Suppressor macrophage (primary cell): ENCODE measurements at places on chromosomes 1 and 21.

DNA sequence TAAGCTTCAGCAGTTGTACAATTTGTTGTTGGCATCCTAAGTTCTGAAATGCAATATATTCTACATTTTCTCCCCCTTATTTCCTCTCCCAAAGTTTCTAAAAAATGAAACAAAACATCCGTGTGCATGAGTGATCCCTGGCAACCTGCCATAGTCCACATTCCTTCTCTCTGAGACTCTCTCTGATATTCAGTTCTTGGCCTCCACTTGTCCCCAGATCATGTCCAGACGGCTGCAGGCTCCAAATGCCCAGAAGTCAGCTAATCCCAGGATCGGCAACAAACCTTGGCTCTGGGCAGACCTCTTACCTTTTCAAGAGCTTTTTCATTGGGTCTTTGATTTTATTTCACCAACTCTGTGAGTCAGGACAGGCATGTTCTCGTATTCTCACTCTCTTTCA lies 187.8 kb downstream of the ETS2 start:
- no peak for DNase-seq

GRCh38 chr1:152964536-152964935 lies 5.9 kb upstream of the SPRR4 start:
- no peak for DNase-seq

DNA sequence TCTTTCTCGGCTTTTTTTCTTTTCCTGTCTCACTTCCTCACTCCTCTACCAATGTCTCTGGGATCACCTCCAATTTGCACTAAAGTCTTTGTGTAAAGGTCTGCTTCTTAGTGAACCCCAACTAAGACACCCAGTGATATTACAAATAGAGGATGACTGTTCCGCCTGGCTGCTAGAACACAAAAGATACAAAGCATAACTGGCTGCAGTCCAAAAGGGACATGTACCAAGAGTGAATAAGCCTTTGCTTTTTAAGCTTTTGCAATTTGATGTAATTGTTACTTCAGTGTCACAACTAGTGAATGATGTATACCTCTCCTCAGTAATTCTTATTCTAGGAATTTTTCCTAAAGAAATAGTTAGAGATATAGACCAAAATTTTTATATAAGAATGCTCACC lies 82.8 kb upstream of the BEND5 start:
- DNase-seq, result peak; percentile 6

- DNase-seq, result no peak
Measured at GRCh38 chr1:11792106-11792505, 13.7 kb downstream of the MTHFR start.

GRCh38 chr1:204084247-204084772 lies 11.4 kb downstream of the SOX13 start:
- no peak for DNase-seq

DNA sequence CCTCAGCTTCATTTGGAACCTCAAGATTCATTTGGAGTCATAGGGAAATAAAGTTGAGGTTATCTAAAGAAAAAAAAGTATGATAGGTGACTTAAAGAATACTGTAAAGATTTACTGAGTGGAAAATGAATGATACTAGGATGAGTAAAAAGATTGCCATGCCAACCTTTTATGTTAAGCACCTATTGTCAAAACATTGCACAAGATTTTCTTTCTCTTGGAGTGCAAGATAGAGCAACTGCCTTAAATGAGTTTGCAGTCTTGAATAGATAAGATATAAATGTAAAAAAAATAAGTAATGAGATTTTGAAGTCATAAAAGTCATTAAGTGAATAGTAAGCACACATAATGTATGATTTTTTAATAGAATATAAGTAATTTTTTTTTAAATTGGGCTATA lies 5.1 kb upstream of the ANGPTL1 start:
- DNase-seq, result no peak

DNA sequence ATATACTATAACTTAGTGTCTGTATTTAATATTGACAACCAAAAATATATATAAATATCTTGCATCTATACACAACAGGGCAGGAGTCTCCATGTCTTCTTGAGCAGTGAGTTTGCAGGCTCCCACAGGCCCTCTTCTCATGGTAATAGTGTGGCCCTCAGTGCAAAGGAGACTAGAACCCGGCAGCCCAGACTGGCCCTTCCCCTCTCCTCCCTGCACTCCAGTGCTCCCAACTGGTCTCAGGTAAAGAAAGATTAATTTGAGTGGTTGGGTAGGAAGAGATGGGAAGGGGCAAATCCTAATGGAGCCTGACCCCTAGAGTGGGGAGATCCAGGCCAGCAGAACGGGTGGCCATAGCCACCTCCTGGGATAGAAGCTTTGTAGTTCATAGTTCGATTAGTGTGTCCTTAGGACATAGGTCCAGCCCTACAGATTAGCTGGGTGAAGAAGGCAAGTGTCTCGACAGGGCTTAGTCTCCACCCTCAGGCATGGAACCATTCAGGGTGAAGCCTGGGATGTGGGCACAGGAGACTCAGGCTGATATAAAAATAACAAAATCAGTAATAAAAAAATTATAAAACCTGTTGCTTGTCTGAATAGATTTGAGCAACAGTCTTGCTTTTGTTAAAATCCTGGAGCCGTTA lies 32.3 kb downstream of the SLC2A1 start:
- DNase-seq, result no peak

- DNase-seq, result no peak
Measured at GRCh38 chr1:93000751-93001175, 39.5 kb upstream of the DIPK1A start.

DNA sequence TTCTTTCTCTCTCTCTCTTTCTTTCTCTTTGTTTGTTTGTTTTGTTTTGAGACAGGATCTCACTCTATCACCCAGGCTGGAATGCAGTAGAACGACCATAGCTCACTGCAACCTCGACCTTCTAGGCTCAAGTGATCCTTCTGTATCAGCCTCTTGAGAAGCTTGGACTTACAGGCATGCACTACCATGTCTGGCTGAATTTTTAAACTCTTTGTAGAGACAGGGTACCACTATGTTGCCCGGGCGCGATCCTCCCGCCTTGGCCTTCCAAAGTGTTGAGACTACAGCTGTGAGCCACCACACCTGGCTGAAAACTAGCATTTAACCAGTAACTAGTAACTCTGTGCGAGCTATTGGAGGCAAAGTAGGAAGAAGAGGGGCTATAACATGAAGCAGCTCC lies 325.5 kb downstream of the ZP4 start:
- DNase-seq, result no peak

GRCh38 chr1:39214021-39214713 lies 9.7 kb downstream of the MACF1 start:
- no peak for DNase-seq

GRCh38 chr1:16960560-16961296 lies 19.7 kb downstream of the MFAP2 start:
- DNase-seq, result peak; percentile 93

- DNase-seq, result peak; percentile 49
Measured at GRCh38 chr1:38872401-38873026, 634 bp downstream of the MYCBP start.

- peak; percentile 57 for DNase-seq
Measured at GRCh38 chr1:231931846-231932454, 305.4 kb downstream of the DISC1 start.

- DNase-seq, result no peak
Measured at GRCh38 chr1:158017800-158018595, 24.6 kb downstream of the KIRREL1 start.

DNA sequence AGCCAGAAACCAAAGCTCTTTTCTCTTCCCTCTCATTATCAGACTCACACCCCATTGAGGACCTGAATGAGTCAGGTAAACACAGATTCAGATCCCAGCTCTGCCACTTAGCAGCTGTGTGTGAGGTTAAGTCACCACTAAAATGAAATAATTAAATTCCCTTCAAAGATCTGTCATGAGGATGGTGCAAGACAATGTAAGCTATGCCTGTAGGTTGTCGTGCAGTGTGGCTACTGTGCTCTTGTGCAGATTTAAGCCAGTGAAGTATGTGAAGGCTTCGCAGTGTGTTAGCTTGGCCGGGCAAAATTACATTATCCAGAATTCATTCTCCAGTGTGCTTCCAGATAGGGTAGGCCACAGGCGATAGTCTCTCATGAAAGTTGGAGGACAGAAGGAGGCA lies 13.6 kb downstream of the UBL4B start:
- DNase-seq, result no peak

DNA sequence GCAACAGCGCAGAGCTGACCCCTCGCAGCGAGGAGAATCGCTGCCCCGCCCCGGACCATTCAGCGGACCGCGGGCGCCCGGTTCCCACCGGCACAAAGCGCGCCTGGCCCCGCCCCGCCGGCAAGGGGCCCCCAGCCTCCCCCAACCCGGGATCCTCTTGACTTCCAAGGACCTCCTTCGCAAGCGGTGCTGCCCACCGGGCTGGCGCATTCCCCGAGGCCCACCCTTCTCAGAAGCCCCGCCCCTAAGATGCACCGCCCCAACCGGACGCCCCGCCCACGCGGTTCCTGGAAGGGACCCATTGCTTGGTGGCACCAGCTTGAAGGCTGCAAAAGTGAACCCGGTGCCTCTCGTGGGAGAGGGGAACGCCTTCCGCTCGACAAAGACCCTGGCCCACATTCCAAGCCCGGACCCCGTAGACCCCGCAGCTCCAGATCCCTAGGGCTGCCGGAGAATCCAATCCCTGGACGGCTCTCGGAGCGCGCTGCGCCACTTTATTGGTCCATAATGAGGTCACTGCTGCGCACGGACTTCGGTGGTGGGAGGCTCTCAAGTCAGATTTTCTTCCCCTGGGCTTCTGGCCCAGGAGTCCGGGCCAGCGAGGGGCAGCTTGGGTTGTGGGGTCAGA lies 2.0 kb downstream of the HES3 start:
- DNase-seq, result no peak

DNA sequence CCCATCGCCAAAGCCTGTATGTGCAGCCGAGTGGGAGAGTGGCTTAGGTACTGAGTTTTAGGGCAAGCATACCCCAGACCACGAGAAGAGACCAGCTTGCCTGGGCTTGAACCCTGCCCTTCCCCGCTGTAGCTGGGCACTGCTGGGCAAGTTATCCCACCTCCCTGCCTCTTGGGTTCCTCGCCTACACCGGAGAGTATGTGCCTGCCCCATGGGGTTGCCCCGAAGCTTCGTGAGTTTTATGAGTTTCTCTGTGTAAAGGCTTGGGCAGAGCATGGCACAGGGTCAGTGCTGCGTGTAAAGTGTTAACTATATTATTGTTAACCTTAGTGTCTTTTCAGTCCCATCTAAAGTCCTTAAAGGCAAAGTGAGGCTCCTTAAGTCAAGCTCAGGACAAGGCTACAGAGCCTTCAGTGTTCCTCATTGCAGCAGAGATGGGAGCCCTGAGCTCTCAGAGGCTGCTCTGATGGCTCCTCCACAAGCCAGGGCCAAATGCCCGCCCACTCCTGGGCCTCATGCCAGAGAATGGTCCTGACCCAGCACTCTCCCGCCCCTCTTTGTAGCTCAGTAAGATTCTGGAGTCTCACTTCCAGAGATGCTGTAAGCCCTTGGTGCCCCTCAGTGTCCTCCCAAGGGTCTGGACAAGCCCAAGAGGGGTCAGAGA lies 37.0 kb upstream of the KCNA10 start:
- no peak for DNase-seq

DNA sequence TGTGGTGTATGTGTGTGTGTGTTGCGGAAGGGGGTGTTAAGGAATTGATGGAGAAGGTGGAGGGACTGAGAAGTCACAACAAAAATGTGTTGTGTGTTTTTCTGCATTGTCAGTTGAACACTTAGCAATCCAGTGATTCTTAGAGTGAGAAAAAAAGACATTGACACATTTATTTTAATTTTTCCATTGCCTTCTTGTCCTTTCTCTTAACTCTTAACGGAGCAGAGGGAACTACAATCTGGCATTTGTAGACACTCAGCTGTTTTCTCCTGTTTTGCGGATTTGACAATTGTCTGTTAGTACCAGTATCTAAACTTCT lies 725 bp downstream of the C1orf53 start:
- no peak for DNase-seq

- peak; percentile 80 for DNase-seq
Measured at GRCh38 chr1:111489604-111490003, 13.8 kb downstream of the ADORA3 start.

- peak; percentile 70 for DNase-seq
Measured at GRCh38 chr1:8424539-8425116, 106.7 kb downstream of the SLC45A1 start.

- DNase-seq, result no peak
Measured at GRCh38 chr1:184910005-184910404, 64.3 kb downstream of the NIBAN1 start.

DNA sequence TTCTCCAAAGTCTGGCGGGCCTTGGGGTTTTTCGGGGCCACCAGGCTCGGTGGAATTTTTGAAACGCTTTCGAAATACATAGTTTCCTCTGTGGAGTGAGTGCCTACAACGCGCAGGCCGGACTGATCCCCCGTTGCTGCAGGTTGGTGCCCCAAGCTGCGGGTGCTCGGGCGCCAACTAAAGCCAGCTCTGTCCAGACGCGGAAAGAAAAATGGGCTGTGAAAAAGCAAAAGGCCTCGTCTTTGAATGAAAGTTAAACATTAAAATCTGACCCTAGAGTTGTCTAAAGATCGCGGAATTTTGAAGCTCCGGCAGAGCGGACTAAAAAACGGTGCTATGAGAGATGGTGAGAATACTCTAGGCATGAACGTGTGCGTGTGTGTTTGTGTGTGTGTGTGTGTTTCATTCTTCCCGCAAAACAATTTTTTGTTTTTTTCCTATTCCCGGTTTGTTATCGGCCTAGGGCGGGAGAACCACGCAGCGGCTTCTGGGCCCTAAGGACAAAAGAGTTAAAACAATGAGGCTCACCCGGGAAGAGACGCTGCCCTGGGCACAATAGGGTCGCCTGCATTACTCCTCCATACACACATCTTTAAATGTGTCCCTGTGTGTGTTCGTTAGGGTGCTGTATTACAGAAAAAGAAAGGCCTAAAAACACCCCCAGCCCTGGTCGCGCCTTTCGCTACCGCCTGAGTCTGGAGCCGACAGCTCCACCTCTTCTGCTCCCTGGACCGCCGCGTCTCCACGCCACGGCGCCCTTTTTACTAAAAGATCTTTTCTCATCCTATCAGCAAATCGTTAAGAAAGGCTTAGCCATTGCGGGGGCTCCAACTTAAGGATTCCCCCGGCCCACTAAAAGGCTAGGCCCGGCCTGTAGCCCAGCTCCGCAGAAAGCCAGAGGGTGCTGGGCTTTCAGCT lies 3.2 kb downstream of the TBX15 start:
- DNase-seq, result no peak

DNA sequence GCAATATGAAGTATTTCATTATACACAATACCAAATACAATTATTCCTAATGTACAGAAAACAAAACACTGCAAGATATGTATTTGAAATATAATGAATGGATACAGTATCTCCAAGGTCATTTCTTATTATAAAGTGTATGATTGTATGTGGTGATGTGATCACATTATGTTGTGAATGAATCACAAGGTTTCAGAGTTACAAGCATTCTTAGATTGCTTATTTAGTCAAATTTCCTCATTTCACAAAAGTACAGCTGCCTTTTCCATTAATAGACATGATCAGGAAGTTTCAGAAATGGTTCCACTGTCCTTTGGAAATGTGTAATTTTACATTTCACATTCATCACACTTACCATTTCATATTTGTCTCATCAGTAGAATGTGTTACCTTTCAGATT lies 28.3 kb upstream of the NEK7 start:
- DNase-seq, result peak; percentile 61

DNA sequence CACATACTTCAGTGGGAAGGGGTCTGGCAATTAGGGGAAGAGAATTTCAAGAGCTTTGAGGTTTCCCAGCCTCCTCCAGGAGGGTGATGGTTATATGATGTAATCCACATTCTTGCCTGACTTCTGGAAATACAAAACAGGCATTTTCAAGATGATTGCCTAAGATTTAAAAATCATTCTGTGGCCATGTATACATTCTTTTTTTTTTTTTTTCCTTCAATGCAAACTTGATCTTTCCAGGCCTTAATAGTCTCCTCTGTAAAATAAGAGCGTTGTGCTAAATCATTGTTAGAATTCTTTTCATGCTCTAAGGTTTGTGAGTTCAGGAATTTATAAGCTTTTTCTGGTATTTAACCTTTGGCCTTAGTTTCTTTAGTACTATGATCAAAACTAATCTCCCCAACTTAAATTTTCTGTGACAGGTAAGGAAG lies 192.3 kb upstream of the HMCN1 start:
- peak; percentile 58 for DNase-seq
